Caco-2 (cell line): ENCODE measurements at places on chromosomes 7 and 10.

DNA sequence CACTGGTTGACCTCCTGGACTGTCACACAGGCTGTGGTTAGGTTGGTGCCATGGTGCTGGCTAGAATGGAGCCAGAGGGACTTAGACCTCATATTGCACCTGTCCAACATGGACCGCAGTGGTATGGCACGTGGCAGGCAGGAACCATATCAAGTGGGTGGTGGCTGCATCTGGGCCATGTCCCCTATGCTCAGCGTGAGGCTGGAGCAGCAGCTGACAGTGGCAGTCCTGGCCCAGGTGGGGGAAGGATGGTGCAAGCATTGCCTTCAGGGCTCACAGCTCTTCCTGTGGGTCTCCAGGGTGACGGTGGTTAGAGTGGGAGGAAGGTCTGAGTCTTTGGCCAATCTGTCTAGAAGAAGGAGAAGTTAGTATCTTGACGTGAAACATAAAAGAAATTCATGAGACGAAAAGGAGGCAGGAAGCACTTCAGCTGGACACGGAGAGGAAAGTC is 54.5 kb upstream of the PFKFB3 start:
- no peak for DNase-seq

- no peak for DNase-seq
Observed at GRCh38 chr7:69067397-69067796, 530.9 kb upstream of the AUTS2 start.

- DNase-seq: no peak
Observed at GRCh38 chr7:135167365-135167917, 3.1 kb downstream of the CYREN start.

- DNase-seq: no peak
Observed at GRCh38 chr10:92849576-92850090, 1.3 kb downstream of the EXOC6 start.

DNA sequence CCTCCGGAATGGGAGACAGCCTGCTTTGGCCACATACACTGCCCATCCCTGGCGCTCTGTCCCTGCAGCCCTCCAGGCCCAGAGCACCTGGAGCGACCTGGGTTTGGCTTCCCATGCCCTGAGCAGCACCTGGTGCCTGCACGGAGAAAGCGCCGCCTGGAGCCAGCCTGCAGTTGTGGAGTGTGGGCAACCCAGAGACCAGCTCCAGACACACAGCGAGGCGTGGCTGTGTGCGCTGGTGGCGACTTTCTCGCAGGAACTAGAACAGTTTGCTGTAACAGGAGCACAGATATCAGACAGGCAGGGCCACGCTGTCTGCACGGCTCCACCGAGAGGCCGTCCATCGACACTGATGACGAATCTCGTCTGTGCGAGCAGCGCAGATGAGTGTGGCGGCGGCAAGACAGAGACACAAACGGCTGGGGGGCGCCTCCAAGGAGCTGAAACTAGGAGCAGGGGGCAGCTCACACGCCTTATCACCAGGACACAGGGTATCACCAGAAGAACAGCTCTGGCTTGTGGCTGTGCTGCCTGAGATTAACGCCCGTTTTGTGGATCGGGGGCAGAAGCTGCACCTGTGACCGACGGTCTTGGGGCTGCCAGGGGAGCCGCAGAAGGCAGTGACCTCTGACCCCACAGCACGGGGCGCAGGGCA is 275.3 kb downstream of the DNAJB6 start:
- DNase-seq: no peak

- no peak for DNase-seq
Observed at GRCh38 chr7:106058928-106059324, 53.2 kb downstream of the SYPL1 start.

- DNase-seq: peak; percentile 66
Observed at GRCh38 chr10:83871187-83872081, 267.9 kb upstream of the GHITM start.

GRCh38 chr10:88411772-88412349 is 171.3 kb downstream of the RNLS start:
- DNase-seq: no peak

GRCh38 chr10:51640120-51640819 is 59.1 kb downstream of the CSTF2T start:
- DNase-seq: no peak

DNA sequence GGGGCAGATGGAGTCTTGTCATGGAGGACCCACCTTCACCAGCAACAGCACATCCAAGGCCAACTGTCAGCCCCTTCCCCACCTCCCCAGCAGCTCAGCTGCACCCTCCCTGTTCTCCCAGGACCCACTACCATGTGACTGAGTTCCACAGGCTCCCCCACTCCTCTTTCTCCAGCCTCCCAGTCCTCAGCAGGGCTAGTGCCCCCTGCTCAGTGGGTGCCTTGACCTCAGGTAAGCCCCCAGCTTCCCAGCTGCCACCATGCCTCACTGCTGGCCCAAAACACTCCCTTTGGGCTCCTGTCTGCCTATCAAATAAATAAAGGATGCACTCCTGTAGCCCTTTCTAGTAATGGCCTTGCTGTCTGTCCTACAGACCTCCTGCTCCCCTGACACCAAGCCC is 174.4 kb downstream of the SLIT1 start:
- DNase-seq: no peak

DNA sequence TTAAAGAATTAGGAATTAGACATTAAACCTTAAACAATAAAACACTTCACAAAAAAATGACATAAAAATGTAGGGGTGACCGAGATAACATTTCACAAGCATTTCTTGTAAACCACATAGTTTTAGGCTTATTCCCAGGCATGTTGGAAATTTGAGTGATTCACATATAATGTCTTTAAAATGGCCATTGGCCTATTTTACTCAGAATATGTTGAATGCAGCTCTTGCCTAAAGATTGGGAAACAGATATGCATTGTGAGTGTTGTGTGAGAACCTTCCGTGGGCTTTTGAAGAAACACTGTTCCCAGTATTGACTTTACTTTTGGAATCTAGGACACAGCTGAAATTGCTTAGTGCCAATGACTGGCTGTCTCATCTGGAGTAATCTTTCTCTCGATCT is 79.6 kb downstream of the ARL5B start:
- no peak for DNase-seq

- no peak for DNase-seq
Observed at GRCh38 chr7:134632937-134633540, 13.6 kb upstream of the BPGM start.

DNA sequence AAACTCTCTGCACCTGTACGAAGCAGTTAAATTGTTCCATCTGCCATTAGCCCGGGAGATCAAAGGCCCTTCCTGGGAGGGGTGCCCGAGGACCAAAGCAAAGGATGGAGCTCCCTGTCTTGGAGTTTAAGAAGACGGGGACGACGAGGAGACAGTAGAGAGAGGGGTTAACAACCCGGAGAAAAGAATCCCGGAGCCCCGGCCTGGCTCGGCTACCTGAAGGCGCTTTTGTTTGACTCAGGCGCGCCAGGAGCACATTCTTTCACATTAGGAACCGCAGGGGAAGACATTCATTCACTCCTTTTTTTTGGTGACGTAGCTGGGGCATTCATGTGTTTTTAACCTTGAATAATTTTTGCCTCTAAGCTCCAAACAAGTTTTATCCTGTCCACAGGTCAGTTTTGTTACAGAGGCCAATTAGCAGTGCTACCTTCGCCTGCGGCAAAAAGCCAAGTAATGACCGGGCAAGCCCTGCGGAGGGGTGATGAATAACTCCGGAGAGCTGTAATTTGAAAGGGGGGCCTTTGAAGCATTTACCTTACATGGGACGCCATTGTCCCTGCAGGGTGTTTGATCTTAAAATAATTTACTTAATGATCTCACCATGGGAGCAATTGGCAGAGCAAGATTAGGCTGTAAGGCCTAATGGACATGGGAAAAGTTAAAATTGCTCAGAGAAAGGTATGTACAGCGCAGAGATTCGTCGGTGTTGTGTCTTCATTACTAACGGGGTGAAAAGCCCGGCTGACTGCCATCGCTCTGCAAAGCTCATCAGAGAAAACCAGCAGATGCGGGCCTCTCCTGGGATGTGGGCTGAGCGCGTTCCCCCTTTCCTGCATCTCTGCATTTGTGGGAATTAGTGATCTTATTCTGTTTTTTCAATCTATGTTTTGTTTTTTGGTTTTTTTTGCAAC is 258.0 kb upstream of the SP4 start:
- DNase-seq: peak; percentile 38

GRCh38 chr10:6068422-6068821 is 6.3 kb upstream of the IL2RA start:
- DNase-seq: no peak

GRCh38 chr10:125738206-125738605 is 18.7 kb downstream of the EDRF1 start:
- no peak for DNase-seq

DNA sequence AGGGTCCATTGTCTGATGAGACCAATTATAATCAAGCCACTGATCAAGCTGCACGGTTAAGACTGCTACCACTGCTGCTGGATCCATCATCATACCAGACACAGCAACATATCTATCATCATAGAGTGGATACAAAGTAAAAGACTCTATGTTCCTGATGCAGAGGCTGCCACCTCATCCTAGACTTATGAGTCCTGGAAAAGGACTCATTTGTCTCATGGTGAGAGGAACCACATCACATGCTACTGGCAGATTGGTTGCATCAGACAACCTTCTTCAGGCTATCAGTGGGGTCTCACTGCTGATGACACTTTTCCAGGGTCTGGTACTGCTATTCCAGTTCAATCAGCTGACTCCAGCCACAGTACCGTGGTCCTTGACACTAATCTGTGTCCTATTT is 79.0 kb downstream of the ABI1 start:
- DNase-seq: no peak
